GDM1 (cell line): ENCODE measurements at places on chromosomes 12 and 14.
A peak's percentile ranks its signal among the peaks of the same experiment; 100 is the strongest.

GRCh38 chr14:86613786-86614185 lies 1083.8 kb downstream of the FLRT2 start:
- no peak for DNase-seq

DNA sequence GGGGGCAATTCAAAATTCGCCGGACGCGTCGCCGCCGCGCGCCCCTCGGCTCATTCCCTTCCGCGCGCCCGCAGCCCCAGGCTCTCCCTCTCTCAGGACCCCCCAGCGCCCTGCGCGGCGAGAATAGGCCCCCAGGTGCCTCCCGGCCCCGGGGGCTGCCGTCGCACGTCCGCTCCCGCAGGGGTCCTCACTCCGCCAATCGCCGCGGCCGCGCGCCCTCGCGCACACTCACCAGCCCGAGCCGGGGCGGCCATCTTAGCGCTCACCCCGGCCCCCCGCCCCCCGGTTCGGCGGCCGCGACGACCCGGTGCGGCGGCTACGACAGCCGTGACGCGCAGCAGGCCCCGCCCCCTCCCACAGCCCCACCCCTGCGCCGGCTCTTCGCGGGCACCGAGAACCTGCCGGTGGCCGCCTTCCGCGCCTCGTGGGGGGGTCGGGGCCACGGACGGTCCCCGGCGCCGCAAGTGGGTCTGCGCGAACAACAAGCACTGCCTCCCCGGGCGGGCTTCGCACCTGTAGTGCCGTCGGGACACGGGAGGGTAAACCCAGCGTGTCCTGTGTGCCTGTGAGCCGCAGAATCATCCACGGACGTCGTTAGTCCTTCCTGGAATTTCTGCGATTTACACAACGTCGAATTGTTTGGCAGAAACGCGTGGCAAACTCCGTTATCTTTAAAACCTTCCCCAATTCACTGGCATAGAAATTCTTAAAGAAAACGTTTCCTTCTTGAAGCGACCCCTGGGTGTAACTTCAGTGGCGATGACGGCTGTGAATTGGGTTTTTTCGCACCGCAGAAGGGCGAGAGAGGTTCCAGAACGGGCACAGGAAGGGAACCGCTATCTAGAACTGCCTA lies 2.5 kb downstream of the USP44 start:
- no peak for DNase-seq

DNA sequence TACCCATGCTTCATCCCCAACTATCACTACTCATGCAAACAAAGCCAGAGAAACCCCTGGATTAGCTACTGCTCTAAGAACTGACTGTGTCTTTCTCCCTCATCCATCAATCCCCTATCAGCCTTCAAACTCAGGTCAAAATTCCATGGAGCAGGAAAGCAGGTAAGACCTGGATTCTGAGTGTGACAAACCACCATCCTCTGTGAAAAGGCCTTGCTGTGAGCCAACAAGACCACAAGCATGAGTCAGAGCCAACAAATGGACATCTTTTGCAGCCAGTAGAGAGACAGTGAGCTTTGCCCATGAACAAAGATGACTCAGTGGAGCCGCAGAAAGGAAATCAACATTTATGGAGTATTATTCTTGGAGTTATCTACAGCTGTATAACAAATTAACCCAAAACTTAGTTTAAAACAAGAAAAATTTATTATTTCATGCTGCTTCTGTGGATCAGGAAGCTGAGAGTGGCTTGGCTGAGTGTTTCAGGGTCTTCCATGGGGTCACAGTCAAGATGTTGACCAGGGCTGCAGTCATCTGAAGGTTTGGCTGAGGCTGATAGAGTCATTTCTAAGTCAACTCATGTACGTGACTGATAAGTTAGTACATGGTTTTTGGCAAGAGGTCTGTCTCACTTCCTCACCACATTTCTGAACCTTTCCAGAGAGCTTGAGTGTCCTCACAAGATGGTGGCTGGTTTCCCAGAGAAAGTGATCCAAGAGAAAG lies 61.1 kb downstream of the PITPNM2 start:
- DNase-seq: peak; percentile 37

DNA sequence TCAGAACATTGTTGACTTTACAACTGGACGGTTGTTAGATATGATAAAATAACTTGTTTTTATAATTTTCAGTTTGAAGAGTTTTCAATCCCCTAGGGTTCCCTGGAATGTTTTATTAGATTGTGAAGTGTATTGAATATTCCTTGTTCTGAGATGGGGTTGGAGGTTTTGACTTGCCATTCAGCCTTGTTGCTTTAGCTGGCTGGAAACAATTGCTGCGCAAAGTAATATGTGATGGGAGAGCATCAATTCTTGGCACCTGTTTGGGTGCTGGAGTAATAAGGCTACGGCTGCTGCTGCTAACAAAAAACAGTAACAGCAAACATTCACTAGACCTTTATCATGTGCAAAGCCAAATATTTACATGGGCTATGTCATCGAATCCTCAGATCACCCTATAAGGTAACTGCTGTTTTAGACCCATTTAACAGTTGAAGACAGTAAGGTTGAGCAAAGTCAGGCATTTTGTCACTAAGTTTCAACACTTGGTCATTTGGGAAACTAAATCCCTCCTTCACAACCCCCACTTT lies 241.0 kb upstream of the TBX3 start:
- no peak for DNase-seq

GRCh38 chr12:51676875-51677274 lies 85.8 kb downstream of the SCN8A start:
- no peak for DNase-seq

GRCh38 chr12:13465635-13466034 lies 269.1 kb downstream of the EMP1 start:
- no peak for DNase-seq

DNA sequence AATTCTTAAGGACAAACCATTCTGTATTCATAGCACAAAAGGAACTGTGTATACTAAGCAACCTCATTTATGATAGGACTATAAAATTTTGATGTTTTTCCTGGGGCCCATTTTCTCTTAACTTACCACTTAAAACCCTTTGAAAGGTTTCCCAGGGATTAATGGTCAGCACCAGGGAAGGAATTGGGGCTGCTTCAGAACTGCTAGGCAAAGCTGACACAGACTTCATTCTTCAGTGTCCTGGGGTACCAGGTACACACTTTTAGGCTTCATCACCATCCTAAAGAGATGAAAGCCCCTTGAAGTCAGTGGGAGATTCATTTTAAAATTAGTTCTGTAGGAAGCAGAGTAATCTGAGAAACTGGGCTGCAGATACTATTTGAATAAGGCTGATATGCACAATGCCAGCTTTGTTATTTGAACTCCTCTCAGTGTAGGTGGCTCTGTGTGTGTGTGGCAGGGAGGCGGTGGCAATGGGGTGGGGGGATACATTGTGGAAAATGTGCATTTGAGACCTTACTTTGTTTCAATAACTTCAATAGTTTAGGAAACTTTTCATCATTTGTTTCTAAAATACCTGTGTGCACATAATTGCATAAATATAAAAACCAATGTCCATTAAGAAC lies 329.3 kb upstream of the DCN start:
- DNase-seq: no peak

- no peak for DNase-seq
Observed at GRCh38 chr12:108337235-108338223, 1.6 kb downstream of the CMKLR1 start.

- no peak for DNase-seq
Observed at GRCh38 chr12:1767407-1768090, 52.8 kb upstream of the LRTM2 start.

DNA sequence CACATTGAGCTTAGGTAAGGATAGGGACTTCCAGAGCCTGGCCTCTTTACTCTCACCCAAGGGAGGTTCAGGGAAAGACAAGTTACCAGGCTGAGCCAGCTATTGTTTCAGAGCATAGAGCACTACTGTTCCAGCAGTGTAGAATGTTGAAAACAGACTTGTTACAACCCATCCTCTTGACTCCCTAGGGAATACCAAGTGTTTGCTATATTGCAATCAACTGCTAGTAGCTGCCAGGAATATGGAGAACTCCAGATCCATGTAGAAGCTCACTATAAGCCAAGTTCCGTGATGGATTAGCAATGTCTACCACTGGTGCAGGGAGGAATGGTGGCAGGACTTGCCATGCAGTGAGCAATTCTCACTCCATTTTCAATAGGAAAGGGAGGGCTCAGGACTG lies 199.8 kb upstream of the RBM19 start:
- no peak for DNase-seq

GRCh38 chr14:88667555-88668273 lies 104.9 kb downstream of the ZC3H14 start:
- peak; percentile 32 for DNase-seq

DNA sequence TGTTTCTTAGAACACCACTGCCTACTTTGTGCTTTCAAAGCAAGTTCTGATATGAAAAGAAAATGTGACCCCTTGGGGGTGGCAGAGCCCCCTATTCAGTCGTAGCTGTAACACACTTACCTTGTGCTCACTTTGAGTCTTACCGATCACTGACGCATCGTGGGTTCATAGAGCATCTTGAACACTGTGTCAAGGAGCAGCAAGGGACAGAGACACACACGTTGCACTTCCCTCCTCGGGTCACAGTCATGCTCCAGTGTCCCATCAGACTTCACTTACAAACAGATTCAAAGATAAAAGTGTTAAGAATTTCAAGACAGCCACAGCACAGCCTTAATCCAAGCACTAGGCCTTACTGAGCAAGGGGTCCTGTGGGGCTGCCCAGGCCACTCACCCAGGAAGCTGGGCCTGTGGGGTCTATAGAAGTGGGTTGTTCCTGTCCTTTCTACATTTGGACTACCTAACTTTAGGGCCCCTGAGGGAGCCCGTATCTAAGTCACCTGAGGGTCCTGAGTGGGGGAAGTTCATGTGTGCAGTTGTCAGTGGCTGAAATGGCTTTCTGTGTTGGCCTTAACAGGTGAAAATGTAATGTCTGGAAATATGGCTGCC lies 75.4 kb upstream of the BDKRB2 start:
- no peak for DNase-seq

DNA sequence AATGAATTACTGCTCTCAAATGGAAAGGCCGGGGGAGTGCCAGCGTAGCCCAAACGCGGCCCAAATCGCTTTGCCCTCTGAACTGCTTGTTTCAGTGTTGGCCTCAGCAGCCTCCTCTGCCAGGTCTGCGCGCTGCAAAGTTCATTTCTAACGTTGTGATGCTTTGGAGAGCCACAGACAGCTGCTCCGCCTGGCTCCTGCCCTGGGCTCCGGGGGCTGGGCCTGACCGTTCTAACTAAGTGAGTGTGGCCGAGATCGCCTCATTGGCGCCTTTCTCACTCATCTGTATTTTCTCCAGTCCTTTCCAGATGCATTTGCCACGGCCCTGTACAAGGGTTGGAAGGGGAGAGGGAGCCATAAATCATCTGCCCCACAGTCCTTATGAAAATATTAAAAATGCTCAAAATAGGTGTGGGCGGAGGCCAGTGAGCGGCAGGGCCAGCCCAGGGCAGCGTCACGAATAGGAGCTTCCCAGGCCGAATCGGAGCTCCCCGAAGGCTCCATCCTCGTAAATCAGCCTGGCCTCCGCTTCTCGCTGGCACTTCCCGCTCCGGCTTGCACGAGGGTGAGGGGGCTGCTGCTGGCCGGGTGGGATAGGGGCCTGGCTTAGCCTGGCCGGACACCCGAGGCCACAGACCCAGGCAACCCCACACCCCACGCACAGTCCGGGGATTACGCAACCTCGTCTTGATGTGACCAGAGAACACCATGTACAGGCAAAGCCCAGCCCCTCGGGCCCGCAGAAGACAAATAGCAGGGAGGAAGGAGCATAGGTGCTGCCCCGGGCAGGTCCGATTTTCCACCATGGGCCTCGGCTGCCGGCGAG lies 196.6 kb upstream of the DIO3 start:
- DNase-seq: no peak

DNA sequence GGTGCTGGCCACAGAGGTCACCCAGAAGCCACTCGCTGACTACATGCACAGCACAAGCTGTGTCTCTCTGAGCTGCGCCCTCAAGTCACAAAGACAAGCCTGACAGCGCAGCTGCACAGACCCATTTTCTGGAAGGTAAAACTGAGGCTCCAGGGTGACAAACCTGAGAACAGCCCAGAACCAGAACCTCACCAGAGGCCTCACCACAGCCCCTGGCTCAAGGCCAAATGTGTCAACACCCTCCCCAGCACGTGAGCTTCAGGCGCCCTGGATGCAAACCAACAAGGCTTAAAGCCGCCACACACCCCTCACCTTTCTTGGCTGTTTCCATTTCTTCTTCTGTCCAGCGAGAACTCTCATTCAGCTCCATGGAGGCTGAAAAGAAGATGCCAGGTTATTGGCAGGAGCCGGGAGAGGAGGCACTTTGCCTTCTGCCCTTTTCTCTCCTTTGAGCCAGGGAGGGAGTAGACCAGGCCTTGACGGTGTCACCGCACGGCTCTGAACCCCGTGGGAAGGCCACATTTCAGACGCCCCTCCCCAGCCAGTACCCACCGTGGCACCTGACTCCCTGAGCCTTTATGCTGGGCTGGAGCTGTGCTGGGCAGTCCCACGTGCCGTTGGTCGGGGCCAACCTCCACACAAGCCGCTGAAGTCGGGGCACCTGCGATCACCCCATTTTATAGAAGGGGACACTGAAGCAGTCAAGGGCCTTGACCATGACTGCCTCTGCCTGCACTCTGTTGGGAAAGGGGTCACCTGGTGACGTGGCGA lies 103.1 kb downstream of the RFLNA start:
- no peak for DNase-seq

DNA sequence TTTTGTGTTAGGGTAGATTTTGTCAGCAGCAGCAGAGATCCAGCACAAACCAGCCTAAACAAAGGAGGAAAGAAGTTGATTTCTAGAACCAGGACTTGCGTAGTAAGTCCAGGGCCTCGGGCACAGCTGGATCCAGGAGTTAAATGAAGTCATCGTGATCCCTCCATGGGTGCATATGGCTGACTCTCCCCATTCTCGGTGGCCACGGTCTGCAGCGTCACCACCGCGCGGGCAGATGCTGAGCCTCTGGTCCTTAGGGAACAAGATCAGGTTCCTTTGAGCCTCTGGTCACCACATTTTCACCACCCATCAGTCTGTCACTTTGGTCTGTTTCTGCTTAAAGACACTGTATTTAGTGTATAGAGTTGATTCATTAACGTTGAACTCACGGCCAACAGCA lies 14.8 kb upstream of the GALNT9 start:
- DNase-seq: no peak

GRCh38 chr12:98852181-98852580 lies 207.1 kb downstream of the APAF1 start:
- no peak for DNase-seq

GRCh38 chr12:75959506-75959905 lies 72.1 kb downstream of the PHLDA1 start:
- DNase-seq: no peak

- no peak for DNase-seq
Observed at GRCh38 chr12:119154435-119154818, 24.3 kb upstream of the HSPB8 start.
